Cardiac muscle cell (in vitro differentiated cells and primary cell): ENCODE measurements at places on chromosomes 16 and 17. TPM values are rescaled to one million over a fixed set of nuclear protein-coding genes. Genes with fewer than 3 reads are reported as not detected.
A peak's percentile ranks its signal among the peaks of the same experiment; 100 is the strongest.

GRCh38 chr16:11168386-11169051 is 87.5 kb downstream of the SOCS1 start:
- H3K4me3 ChIP-seq: no peak overlapping the region
- no peaks in the 10 kb centered on the region for H3K27me3 ChIP-seq
- H3K27ac ChIP-seq: no peak overlapping the region

DNA sequence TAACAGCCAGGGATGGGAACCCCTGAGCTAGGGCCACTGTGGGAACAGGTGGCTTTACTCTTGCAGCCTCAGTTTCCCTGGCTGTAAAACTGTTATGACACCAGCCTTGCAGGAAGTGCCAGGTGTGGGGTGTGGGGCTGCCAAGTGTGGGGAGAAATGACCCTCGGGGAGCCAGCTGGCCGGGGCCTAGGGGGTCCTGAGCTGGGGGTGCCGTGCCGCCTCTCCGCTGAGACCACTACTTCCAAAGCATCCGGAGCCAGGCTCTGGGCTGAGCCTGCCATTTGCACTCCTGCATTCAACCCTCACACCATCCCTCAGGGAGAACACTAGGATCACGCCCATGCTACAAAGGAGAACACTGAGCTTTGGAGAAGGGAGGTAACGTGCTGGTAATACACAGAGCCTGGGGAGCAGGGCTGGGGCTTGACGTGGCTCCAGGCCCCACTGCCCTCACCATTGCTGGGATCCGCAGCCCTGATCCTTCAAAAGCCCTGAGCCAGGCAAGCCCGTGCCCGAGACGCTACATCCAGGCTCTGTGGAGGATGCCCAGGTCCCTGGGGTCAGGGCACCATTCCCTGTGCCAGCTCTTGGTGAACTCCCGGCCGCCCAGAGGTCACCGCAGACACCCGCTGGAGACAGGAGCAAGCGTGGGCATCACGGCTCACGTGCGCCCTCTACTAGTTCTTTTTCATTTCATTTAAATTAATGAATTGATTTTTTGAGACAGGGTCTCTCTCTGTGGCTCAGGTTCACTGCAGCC is 28.8 kb upstream of the GINS2 start:
- H3K4me1 ChIP-seq: peaks cover 11% of the 10 kb centered on the region
- H3K27me3 ChIP-seq: peaks cover 26% of the 10 kb centered on the region
- no peak overlapping the region for H3K4me3 ChIP-seq

GRCh38 chr17:5555254-5555653 is 29.1 kb downstream of the NLRP1 start:
- no peaks in the 10 kb centered on the region for H3K27me3 ChIP-seq
- no peaks in the 10 kb centered on the region for H3K4me1 ChIP-seq
- DNase-seq: peak; percentile 51
- H3K4me3 ChIP-seq: no peak overlapping the region
- H3K36me3 ChIP-seq: no peaks in the 10 kb centered on the region

DNA sequence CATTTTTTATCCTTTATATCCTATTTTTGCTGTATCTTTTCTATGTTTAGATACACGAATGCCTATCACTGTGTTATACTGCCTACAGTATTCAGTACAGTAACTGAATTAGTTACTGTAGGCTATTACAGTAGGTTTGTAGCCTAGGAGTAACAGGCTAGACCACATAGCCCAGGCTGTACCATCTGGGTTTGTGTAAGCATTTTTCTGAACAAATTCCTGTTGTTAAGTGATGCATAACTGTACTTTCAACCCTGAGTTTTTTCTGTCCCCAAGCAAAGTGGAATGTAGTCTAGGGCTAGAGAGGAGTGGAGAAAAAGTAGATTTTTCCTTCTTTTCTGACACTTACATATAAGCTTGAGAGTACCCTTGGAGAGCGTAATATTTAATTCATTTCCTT is 282.1 kb downstream of the HS3ST3B1 start:
- no peaks in the 10 kb centered on the region for H3K4me1 ChIP-seq
- H3K27me3 ChIP-seq: no peaks in the 10 kb centered on the region
- no peaks in the 10 kb centered on the region for H3K36me3 ChIP-seq
- no peak for DNase-seq

DNA sequence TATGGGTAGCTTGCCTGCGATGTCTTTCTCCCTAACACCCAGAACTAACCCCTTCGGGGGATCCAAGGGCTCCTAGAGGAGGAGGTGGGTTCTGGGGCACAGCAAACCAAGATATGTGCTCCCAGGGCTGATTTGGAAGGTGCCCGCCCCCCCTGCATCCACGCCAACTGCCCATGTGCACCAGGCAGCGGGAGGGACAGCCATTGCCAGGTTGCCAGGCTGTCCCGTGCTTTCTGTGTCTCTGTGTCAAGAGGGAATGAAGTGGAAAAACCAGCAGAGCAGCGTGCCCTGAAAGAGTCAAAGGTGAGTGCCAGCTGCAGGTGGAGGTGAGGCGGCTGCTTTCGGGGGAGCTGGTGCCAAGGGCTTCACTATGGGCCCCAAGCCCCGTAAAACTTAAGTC is 6.4 kb downstream of the TEKT5 start:
- no peaks in the 10 kb centered on the region for H3K27me3 ChIP-seq
- no peak overlapping the region for H3K27ac ChIP-seq

DNA sequence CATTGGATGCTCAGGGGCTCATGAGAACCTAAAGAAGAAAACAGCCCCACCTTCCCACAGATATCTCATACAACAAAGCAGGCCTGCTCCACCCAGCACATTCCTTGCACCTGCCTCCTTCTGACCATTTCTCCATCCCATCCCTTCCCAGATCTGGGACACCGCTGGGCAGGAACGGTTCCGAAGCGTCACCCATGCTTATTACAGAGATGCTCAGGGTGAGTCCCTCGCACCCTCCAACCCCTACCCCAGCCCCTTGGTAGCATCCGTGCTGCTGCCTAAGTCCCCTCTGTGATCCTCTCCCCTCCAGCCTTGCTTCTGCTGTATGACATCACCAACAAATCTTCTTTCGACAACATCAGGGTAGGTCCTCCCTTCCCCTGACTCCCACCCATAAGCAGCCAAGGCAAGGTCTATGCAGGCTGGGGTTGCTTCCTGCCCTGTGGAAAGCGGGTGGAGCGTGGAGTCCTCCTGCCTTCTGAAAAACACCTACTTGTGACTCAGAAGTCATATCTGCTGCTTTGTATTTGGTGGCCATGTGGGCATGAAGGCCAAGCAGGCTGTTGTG is 5.4 kb upstream of the NHERF1 start:
- H3K4me1 ChIP-seq: peaks cover 30% of the 10 kb centered on the region
- H3K27ac ChIP-seq: no peak overlapping the region
- peaks cover 8% of the 10 kb centered on the region for H3K27me3 ChIP-seq
- no peak overlapping the region for H3K4me3 ChIP-seq
- no peak for DNase-seq

DNA sequence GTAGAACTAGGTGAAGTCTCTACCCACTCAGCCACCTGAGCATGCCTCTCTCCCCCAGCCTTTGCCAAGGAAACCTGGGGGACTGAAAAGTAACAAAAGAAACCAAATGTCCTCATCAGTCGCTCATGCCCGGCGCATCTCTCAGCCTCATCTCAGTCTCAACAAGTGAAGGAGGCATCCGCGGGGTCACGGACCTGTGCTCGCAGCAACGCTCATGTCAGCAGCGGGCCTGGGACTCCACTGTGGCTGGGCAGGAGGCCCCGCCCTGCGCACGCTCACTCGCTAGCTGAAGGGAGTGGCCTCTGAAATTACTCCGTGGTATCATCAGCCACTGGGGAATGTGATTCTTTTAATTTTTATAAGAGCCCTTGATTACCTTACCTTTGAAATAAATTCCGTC is 31.3 kb downstream of the MAP1LC3B start:
- no peaks in the 10 kb centered on the region for H3K4me1 ChIP-seq
- H3K36me3 ChIP-seq: peaks cover 17% of the 10 kb centered on the region
- no peak overlapping the region for H3K4me3 ChIP-seq
- no peak for DNase-seq

NLRC5 gene
- polyA plus RNA-seq: not detected in 2 replicates

DNA sequence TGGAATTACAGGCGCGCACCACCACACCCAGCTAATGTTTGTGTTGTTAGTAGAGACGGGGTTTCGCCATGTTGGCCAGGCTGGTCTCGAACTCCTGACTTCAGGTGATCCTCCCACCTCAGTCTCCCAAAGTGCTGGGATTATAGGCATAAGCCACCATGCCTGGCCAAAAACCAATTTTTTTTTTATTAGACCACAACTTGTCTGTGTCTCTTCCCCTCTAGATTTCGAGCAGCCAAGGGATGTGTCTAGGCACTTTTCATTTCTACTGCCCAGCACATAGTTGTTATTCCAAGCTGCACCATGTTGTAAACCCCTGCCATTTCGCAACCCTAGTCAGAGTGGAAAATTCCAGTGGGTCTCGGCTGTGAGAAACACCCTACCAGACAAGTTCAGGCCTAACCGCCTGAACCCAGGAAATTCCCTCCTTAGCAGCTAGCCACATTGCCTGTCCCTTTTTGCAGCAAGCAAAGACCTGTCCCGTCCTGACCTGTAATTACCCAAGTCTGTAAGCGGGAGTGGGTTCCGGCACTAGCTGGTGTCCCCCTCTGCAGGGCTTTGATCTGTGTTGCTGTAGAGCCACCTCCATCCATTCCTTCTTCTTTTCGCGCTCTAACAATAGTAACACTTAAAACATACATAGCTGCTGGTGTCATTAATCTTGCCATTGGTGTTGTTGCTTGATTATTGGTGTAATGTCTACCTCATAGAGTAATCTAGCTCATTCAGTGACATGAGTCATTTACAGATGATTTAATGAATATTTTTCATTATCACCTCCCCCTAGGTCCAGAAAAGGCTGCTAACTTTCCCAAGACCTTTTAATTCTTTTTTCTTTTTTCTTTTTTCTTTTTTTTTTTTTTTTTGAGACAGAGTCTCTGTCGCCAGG is 77.3 kb upstream of the ATF7IP2 start:
- H3K4me1 ChIP-seq: peaks cover 12% of the 10 kb centered on the region
- DNase-seq: peak; percentile 38
- no peaks in the 10 kb centered on the region for H3K36me3 ChIP-seq
- no peak overlapping the region for H3K4me3 ChIP-seq

GRCh38 chr16:1311212-1311737 is 1.8 kb downstream of the UBE2I start:
- H3K4me3 ChIP-seq: peak overlapping the region; percentile 92
- peaks cover 19% of the 10 kb centered on the region for H3K36me3 ChIP-seq
- DNase-seq: no peak
- H3K27me3 ChIP-seq: no peaks in the 10 kb centered on the region

TBC1D3I gene
- not detected in 2 replicates for polyA plus RNA-seq

DHX58 gene
- not detected in 2 replicates for polyA plus RNA-seq

DNA sequence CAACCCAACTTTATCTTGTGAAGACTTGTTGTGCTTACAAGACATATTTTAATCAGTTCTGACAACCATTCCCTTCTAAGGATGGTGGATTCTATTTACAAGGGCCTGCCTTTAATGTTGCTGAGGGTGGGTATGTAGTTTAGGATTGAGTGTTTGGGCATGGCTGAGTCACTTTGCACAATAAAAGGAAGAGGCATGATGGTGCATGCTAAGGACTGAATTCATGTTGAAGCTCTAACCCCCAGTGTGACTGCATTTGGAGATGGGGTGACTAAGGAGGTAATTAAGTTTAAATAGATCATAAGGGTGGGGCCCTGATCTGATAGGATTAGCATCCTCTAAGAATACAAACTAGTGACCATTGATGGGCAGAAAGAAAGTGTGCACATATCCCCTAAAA is 196.1 kb upstream of the HS3ST3A1 start:
- H3K36me3 ChIP-seq: no peaks in the 10 kb centered on the region
- H3K27me3 ChIP-seq: peaks cover 19% of the 10 kb centered on the region
- H3K4me1 ChIP-seq: no peaks in the 10 kb centered on the region
- DNase-seq: no peak
- no peak overlapping the region for H3K4me3 ChIP-seq

- no peaks in the 10 kb centered on the region for H3K4me1 ChIP-seq
- no peaks in the 10 kb centered on the region for H3K27me3 ChIP-seq
Observed at GRCh38 chr16:68298907-68299561, 11.7 kb downstream of the SLC7A6OS start.

GRCh38 chr17:45734598-45734997 is 49.5 kb upstream of the CRHR1 start:
- no peaks in the 10 kb centered on the region for H3K4me1 ChIP-seq
- H3K27ac ChIP-seq: no peak overlapping the region
- H3K4me3 ChIP-seq: no peak overlapping the region
- no peaks in the 10 kb centered on the region for H3K36me3 ChIP-seq
- no peak for DNase-seq
- peaks cover 2% of the 10 kb centered on the region for H3K27me3 ChIP-seq

DNA sequence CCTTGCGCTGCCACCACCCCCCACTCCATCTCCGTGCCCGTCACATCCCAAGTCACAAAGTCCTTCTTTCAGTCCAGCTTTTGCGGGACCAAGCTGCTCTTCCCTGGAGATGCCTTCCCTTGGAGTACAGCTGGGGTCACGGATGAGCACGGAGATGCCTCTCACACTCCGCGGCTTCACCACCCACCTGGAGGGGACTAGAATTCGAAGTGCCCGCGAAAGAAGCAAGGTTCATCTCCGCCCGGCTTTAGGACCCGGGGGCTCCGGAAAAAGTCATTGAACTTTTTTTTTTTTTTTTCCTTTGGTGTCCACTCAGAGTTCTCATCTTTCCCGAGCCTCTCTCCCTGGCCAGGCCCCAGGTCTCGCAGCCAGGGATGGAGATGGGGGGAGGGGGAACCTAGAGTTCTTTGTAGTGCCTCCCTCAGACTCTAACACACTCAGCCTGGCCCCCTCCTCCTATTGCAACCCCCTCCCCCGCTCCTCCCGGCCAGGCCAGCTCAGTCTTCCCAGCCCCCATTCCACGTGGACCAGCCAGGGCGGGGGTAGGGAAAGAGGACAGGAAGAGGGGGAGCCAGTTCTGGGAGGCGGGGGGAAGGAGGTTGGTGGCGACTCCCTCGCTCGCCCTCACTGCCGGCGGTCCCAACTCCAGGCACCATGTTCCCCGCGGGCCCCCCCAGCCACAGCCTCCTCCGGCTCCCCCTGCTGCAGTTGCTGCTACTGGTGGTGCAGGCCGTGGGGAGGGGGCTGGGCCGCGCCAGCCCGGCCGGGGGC is at the start of gene FKBP10:
Gene FKBP10, plus strand, starts transcription at position 624 of the 771 bp plus-strand sequence. Its CDS starts 31 bp downstream, at position 655.
- no peaks in the 10 kb centered on the region for H3K36me3 ChIP-seq
- peaks cover 18% of the 10 kb centered on the region for H3K4me1 ChIP-seq
- H3K27me3 ChIP-seq: no peaks in the 10 kb centered on the region
- DNase-seq: peak; percentile 90

DNA sequence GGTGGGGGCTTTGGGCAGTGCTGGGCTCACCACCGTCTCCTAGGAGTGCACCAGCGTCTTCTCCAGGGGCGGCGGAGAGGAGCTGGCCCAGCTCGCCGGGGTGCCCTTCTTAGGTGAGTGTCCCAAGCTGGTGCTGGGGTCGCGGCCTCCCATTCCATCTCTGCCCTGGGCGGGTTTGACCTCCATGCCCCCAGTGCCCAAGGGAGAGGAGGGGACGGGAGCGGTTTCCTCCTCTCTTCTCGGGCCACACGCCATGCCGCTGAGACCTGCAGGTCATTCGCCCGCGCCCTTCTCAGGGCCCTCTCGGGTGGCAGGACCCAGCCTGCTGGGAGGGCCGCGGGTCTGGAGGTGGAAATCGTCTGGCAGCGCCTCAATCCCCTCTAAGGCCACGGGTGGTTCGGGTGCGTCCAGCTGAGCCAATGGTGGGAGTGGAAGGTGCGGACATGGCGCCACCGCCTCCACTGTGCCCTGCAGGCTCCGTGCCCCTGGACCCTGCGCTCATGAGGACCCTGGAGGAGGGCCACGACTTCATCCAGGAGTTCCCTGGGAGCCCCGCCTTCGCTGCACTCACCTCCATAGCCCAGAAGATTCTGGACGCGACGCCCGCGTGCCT is 5.3 kb downstream of the IGFALS start:
- DNase-seq: no peak
- H3K36me3 ChIP-seq: peaks cover 6% of the 10 kb centered on the region
- H3K4me3 ChIP-seq: no peak overlapping the region
- no peak overlapping the region for H3K27ac ChIP-seq
